ENCODE measurements at places on chromosomes 7 and 10. TPM values are rescaled to one million over a fixed set of nuclear protein-coding genes. Genes with fewer than 3 reads are reported as not detected.

- DNase-seq = peak; percentile 6
These were observed 259.2 kb downstream of the HDAC9 start for GRCh38 chr7:18754766-18755165.

- peak; percentile 62 for DNase-seq
These were observed 22.5 kb downstream of the CFAP43 start for GRCh38 chr10:104209575-104210198.

DNA sequence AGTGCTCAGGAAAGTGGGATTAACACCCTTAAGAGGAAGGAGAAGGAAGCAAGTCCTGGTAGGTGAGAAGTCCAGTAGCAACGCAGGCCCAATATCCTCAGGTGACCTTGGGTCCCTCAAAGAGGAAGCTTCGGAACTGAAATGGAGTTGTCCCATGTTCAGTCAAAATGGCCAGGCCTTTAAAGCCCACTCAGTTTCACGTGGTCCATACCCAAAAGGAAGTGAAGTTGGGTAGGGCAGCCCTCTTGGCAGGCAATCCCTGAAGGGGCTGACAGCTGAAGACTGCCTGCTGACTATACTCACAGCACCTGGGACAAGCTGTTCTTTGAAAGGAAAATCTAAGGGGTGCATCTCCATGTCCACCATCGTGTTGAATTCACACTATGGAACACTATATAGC is 3.0 kb downstream of the GSAP start:
- DNase-seq = no peak

DNA sequence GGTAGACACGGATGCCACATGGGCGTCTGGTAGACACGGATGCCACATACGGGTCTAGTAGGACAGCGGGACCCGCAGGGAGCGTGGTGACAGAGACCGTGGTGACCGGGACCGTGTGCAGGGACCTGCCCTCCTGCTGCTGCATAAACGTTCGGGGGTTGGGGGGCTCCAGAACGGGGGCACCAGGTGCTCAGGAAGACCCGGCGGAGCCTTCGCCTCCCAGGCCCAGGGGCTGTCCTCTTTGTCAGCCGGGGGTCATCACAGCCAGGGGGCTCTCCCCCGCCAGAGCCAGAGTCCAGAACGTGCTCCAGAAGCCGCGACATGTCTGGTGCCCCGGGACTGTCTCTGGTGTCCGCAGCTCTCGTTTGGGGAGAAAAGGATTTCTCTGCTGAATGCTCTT is 69.2 kb upstream of the ADGRA1 start:
- DNase-seq = no peak

- DNase-seq = no peak
These were observed 81.1 kb downstream of the SVIL start for GRCh38 chr10:29553544-29554250.

- no peak for DNase-seq
These were observed 92.2 kb upstream of the AKR1E2 start for GRCh38 chr10:4733843-4734224.

DNA sequence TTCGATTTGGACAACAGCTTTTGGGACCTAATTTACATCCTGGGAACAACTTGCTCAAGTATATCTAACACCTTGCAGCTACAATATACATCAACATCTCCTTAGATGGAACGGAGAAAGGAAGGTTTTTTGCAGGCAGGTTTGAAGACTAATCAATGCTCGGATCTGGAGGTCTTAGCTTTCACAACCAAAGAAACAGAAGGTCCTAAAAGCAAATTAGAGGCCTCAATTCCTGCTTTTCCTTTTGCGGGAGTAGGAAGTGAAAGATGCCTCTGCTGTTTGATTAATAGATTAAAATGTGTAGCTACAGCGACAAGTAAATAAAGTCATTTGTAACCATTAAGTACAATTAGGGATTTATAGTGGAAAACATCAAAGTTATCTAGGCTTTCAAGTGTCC is 3.7 kb upstream of the SP8 start:
- no peak for DNase-seq

- DNase-seq = peak; percentile 67
These were observed 5.4 kb upstream of the YWHAG start for GRCh38 chr7:76364198-76364584.

DNA sequence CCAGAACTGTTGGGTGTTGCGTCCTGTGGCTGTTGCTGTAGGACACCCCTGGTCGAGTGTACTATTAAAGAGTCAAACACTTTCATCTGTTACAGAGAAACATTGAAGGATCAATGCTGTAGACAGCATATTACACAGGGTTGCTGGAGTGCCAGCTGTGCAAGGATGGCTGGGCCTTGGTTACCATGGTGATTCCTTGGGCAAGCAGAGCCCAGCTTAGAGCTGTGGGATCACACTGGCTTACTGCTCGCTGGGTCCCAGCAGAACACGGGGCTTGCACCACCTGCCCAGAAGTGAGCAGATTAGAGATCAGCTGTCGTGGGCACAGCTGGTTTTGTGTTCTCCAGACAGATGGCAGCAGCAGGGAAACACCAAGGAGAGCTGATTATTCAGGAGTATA is 76.0 kb downstream of the GPR141 start:
- DNase-seq = no peak

DNA sequence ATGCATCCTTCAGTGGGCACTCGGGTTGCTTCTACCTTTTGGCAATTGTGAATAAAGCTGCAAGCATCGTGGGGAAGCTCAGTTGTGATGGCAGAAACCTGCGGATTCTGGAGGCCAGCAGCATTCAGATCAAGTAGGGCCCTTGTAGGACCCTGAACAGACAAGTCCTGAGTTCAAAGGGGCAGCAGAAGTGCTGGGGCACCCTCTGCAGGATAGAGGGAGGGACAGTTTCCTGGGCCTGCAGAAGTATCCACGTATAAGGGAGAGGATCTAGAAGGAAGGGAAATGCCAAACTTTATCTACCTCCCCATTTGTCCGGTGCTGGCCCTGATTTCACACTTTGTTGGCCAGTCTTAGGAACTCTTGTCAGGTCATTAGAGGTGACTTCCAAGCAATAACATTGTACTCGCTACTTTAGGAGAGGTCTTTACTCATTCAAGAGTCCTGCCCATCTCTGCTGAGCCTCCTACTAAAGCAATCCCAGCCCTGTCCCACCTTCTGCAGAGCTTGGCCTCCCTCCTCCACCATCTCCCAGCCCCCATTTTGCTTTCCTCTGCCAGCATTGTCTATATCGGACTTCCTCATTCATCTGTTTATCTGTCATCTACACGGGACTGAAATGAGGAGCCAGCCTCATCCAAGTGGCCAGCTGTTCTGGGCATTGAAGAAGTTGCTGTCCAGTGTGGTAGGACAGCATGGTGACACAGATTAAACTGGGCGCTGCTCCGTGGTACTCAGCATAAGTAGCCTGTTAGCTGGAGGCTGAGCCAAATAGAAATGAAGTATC is 26.6 kb upstream of the R3HCC1L start:
- no peak for DNase-seq

Gene GOLGA7B
- total RNA-seq = not detected

Gene GJC3
- not detected for total RNA-seq

Gene CALML5
- not detected for total RNA-seq

Gene NAPEPLD
- 5.8 TPM for total RNA-seq

Gene MINDY4
- 12.4 TPM for total RNA-seq

Gene OR6V1
- total RNA-seq = not detected

Gene SFRP5
- not detected for total RNA-seq

Gene NUTM2E
- total RNA-seq = 0.12 TPM

Data from MCF 10A (cell line).